Cortex of kidney (tissue), 1 donor: ENCODE measurements at places on chromosomes 6 and 20.

DNA sequence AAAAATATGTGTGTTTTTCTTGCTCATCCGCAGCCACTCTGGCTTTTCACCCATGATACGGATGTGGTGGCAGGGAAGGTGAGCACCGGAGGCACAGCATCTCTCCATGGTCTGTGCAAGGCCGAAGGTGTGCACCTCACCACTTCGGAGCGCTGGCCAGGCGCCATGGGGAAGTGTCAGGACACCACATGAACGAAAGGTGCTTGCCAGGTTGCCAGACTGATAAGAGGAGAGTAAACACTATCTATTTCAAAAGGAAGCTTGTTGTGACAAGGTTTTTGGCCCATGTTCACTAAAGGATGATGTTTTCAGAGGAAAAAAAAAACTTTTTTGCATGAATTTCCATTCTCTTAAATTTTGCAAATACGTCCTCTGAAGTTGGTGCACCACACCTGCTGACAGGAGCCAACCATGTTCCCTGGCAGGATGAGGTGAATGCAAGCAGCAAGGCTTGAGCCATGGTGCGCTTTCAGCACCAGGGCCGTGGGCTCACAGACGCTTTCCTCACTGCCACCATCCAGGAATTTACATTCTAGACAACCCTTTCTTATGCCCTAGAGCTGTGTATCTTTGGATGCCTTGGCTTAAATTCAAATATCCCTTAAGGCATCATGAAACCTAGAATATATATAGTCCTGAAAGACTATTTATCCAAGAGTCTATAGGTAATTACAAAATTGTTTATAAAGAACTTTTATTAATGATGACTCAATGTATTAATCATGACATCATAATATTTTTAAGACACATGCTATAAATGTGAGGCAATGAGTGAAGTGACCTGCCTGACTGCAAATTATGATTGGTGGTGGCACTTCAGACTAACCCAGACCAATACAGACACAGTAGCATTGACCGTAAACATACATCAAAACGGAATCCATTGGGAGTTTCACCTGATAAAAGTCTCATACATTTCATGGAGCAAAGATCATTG is 234.5 kb downstream of the TFAP2A start:
- no peak for DNase-seq

GRCh38 chr6:69790629-69791028 is 6.2 kb downstream of the LMBRD1 start:
- no peak for DNase-seq

DNA sequence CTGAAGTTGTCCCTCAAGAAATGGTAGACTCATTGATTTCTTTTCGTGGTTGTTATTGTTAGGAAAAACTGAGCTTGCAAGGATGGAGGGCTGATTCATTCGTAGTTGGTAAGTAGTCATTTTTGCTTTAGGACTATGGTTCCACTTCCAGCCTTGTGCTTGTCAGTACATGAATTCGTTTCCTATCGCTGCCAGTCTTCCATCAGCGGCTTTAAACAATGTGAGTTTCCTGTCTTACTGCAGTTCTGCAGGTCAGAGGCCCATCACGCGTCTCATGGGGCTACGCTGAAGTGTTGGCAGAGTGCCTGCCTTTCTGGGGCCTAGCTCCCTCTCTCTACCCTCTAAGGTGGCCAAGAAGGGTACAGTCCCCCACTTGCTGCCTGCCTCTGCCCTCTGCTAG is 11.4 kb upstream of the MDFI start:
- no peak for DNase-seq

DNA sequence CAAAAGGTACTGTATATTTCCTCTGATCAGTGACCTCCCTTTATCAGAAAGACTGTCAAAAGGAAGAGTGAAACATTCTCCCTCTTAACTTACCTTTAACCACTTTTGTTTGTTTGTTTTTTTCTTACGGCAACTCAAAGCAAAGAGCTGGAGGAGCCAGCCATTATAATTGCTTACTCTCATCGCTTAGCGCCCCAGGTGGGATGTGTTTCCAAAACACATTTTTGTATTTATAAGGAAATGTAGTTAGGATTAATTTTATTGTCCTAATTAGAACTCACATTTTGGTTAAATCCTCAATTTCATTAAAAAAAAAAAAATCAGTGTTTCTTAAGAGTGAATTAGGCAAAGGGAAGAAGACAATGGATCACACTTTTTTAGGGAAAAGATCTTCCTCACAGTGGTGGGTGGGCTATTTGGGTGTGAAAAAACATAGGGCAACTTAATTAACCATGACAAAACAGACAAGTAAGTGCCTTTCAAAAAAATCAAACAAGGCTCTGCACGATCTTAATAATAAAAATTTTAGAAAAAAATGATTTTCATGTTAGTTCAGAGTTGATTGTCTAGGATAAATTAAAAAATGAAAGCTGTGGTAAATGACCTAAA is 1.2 kb upstream of the PHACTR2 start:
- no peak for DNase-seq

GRCh38 chr6:63186970-63187369 is 24.3 kb upstream of the FKBP1C start:
- DNase-seq = no peak

- DNase-seq = no peak
Measured at GRCh38 chr6:1770435-1770843, 160.7 kb downstream of the FOXC1 start.

DNA sequence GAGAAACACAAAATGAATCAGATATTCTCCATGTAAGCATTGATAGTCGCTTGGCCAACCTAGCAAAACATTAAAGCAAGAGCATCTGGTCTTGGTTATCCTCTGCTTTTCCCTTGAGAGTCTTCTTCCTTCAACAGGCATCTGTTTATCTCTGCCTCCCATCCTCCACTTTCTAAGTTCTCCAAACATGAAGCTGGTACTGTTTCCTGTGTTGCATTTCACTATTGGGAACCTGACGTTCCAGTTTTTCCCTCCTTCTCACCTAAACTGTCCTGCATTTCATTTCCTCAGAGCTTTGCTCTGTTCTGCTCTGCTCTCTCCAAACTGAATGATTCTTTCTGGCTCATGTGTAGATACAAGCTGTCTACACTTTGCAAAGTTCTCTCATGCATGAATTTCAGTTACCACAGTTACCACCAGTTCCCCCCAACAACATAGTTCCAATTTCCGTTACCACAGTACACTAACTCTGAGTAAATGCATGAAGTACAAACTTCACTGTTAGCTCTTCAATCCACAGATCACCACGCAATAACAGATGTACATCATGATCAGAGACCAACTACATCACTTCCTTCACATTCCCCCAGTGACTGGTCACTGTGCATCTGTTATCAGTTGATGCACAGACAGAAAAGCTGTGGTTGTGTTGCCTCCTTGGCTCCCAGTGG is 86.7 kb upstream of the F13A1 start:
- no peak for DNase-seq

- DNase-seq = no peak
Measured at GRCh38 chr6:17633465-17634188, 33.5 kb downstream of the FAM8A1 start.

- no peak for DNase-seq
Measured at GRCh38 chr6:131519670-131520436, 53.2 kb upstream of the ARG1 start.

GRCh38 chr6:134757911-134758361 is 192.0 kb downstream of the ALDH8A1 start:
- DNase-seq = no peak

GRCh38 chr6:33929575-33930288 is 125.9 kb upstream of the MLN start:
- no peak for DNase-seq

DNA sequence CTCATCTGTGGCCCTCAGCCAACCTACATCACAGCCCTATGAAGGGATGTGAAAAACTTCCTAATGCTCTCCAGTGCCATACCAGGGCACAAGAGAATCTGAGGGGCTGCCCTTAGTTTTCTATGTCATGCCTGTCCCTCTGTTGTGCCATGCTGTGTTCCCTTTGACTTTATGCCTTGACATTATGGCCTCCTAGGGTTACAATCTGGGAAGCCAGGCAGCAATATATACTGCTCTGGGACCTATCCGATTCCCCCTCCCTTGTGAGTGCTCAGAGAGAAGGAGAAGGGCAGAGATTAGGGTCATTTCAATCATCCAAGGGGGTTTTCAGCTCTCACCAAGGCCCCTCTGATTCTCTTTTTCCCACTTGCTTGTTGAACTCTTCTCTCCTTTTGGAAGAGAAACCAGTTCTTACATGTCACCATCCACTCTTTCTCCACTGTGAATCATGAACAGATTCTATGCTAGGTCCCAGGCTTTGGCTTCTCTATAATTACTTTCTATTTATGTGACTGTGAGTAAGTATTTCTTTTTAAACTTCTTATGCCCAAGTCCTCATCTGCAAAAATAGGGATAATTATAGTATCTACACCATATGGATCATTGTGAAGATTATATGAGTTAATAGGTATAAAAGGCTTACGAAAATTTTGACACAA is 14.2 kb upstream of the FRK start:
- no peak for DNase-seq

GRCh38 chr6:150517175-150517574 is 82.5 kb upstream of the PLEKHG1 start:
- DNase-seq = no peak

DNA sequence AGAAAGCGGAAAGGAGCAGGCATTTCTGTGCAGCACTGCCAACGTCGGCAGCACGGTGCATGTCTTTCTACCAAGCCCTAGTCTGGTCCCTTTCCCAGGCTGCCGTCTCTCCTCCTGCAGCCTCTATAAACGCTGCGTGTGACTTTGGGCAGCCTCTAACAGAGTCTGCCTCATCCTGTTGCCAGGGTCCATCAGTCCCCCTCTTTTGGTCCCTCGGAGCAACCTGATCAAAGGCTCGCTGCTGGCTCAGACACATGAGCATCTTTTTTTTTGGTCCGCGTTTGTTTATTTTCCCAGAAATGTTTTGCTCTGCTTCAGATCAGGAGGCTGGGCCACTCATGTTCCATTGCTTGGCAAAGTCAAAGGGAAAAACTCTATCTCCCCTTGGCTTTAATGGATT is 166.8 kb upstream of the CST7 start:
- DNase-seq = no peak

DNA sequence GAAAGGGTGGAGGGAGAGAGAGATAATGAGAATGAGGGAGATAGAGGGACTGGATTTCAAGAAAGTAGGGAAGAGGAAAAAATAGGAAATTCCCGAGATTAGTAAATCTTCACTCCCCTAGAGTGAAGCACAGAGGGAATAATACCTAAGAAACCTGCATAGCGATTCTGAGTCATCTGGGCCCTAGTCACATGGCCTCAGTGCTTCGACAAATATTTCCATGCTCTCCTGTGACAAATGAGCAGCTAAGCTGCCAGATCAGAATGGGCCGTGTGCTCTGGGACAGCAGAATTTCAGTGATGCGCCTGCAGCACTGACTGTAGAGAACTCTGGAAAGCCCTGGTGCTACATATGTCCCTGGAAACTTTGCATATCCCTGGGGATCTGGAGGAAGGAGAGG is 48.6 kb upstream of the GRIK2 start:
- DNase-seq = no peak

GRCh38 chr20:23776067-23776771 is 25.5 kb upstream of the CST1 start:
- DNase-seq = no peak

DNA sequence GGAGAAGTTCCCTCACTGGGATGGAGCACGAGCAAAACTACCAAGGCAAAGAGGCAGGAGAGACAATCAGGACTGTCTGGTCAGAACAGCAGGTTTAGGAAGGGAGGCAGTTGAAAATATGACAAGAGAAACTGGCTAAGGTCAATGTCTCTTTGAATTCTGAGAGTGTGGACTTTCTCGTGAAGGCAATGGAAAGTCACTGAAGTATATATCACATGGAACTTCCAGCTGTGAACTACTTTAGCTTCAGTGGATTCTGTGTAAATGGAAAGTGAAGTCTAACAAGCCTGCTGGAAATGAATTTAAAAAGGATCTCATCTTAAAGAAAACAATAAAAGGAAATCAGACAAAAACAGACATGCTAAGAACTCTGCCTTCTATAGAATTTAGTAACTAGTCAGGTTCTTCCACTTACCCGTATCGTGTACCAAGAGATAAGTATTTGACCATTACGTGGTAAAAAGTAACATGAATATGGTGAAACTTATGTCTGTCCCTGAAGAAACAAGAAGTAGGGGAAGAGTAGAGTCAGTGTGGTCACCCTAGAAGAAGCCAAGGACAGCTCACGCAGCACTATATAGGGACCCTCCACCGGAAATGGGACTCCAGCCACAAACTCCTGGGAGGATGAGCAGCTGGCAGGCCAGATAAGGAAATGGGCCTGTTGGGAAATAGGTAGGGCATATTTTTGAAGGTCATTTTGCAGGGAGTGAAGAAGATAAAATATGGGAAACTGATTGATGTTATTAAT is 123.4 kb downstream of the MAP7 start:
- DNase-seq = no peak

DNA sequence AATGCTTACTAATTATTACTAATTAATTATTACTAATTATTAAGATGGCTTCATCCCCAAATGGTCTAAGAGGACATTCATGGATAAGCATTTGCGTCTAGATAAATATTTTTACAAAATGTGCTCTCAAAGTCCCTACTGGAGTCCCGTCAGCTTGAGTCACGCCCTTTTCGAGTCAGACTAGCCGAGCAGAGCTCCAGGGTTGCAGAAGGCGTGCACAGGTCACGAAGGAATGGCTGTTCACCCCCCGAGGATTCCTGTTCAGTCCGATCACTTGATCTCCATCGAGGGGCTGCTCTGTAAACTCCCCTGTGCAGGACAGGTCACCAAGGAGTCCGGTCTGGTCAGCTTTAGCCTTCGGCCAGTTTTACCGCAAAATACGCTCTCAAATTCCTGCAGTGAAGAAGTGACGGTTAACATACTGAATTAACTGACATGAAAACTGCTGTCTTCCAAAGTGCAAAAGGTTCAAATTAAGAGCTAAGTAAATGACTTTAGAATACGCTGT is 19.9 kb downstream of the TCFL5 start:
- DNase-seq = no peak

GRCh38 chr6:27503436-27504030 is 30.6 kb upstream of the ZNF184 start:
- DNase-seq = no peak

GRCh38 chr20:17725094-17725835 is 25.5 kb downstream of the BANF2 start:
- no peak for DNase-seq

GRCh38 chr6:118992186-118992795 is 57.3 kb upstream of the MCM9 start:
- DNase-seq = no peak

GRCh38 chr20:8798505-8798904 is 270.4 kb upstream of the PLCB4 start:
- DNase-seq = no peak

GRCh38 chr6:42171813-42172581 is 1.2 kb upstream of the GUCA1A start:
- no peak for DNase-seq

GRCh38 chr6:28769626-28770402 is 154.0 kb downstream of the TRIM27 start:
- no peak for DNase-seq

GRCh38 chr6:1615853-1616420 is 6.2 kb downstream of the FOXC1 start:
- DNase-seq = no peak

DNA sequence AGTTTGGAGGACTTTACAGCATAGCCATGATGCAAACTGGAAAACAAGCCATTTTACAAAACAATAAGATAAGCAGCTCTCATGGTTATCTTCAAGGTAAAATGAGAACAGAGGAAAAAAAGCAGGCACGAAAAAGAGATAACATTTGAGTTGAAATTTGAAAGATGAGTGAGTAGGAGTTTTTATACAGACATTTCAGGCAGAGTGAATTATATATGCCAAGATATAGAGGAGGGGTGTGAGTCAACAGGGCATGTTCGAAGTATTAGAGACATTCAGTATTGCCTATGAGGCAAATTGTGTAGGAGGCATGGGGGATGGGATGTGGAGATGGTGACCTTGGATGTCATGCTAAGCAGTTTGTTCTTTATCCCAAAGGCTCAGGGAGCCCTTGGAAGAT is 240.5 kb upstream of the MAN1A1 start:
- DNase-seq = no peak
